Dermis blood vessel endothelial cell (primary cell): ENCODE measurements at places on chromosomes 13 and 19. TPM values are rescaled to one million over a fixed set of nuclear protein-coding genes. Genes with fewer than 3 reads are reported as not detected.

Gene LRRC63
- total RNA-seq, result 0.09 TPM in 1 of 2 replicates, not detected in the other

Gene GPC6
- 0.14 and 0.17 TPM in 2 replicates for total RNA-seq

Gene TRAPPC5
- total RNA-seq, result 69.9 and 97.4 TPM in 2 replicates

Gene ZNF816
- total RNA-seq, result 6.1 and 9.0 TPM in 2 replicates

Gene ZSWIM9
- 3.1 and 5.0 TPM in 2 replicates for total RNA-seq

Gene GFY
- not detected in 2 replicates for total RNA-seq

Gene PROZ
- 0.17 TPM in 1 of 2 replicates, not detected in the other for total RNA-seq

Gene ZNF30
- 5.2 and 7.3 TPM in 2 replicates for total RNA-seq

Gene CYP2S1
- total RNA-seq, result 0.68 and 0.88 TPM in 2 replicates

Gene WDR88
- total RNA-seq, result not detected in 2 replicates

Gene B3GNT3
- 0.42 TPM in 1 of 2 replicates, not detected in the other for total RNA-seq

Gene ZNF829
- total RNA-seq, result 2.0 and 3.7 TPM in 2 replicates

Gene ZGLP1
- 0.47 and 1.4 TPM in 2 replicates for total RNA-seq

Gene TEX26
- not detected in 2 replicates for total RNA-seq

Gene CYP2F1
- total RNA-seq, result not detected in 2 replicates

Gene INSR
- 41.7 and 76.2 TPM in 2 replicates for total RNA-seq

Gene PLK5
- total RNA-seq, result not detected in 2 replicates

Gene PDE4A
- total RNA-seq, result 2.2 and 5.3 TPM in 2 replicates

Gene KLHL1
- total RNA-seq, result not detected in 2 replicates

Gene DIAPH3
- 8.7 and 16.2 TPM in 2 replicates for total RNA-seq

Gene CC2D1A
- 6.8 and 10.5 TPM in 2 replicates for total RNA-seq

Gene CEACAM6
- not detected in 2 replicates for total RNA-seq

Gene THSD1
- 80.3 and 83.1 TPM in 2 replicates for total RNA-seq

Gene WDR62
- total RNA-seq, result 2.2 and 8.0 TPM in 2 replicates

Gene MYH14
- total RNA-seq, result 0.17 and 0.28 TPM in 2 replicates

Gene C13orf42
- total RNA-seq, result not detected in 2 replicates

Gene CCL25
- total RNA-seq, result not detected in 2 replicates

Gene VSTM1
- total RNA-seq, result not detected in 2 replicates

Gene ATP7B
- 6.1 and 12.3 TPM in 2 replicates for total RNA-seq

Gene KLC3
- 0.17 and 0.60 TPM in 2 replicates for total RNA-seq

Gene KLK2
- 0.14 TPM in 1 of 2 replicates, not detected in the other for total RNA-seq

Gene PDX1
- total RNA-seq, result not detected in 2 replicates

Gene OR7D2
- total RNA-seq, result under 0.01 TPM in 1 of 2 replicates, not detected in the other

Gene NEK3
- 13.2 and 17.9 TPM in 2 replicates for total RNA-seq

Gene CADM4
- total RNA-seq, result 8.7 and 11.9 TPM in 2 replicates

Gene F10
- total RNA-seq, result not detected in 2 replicates

Gene MIR17HG
- 5.4 and 13.1 TPM in 2 replicates for total RNA-seq

Gene NLRP9
- not detected in 2 replicates for total RNA-seq

Gene B3GNT8
- total RNA-seq, result 1.8 and 2.6 TPM in 2 replicates

Gene KIR2DL4
- not detected in 2 replicates for total RNA-seq

Gene A1BG
- total RNA-seq, result 0.37 and 12.4 TPM in 2 replicates

Gene FGF21
- total RNA-seq, result not detected in 2 replicates

Gene CCDC122
- total RNA-seq, result 0.68 and 5.4 TPM in 2 replicates

Gene LAIR1
- not detected in 2 replicates for total RNA-seq

Gene BRSK1
- 0.79 and 2.2 TPM in 2 replicates for total RNA-seq
